HL-60 (cell line): ENCODE measurements at places on chromosomes 6 and 20.

DNA sequence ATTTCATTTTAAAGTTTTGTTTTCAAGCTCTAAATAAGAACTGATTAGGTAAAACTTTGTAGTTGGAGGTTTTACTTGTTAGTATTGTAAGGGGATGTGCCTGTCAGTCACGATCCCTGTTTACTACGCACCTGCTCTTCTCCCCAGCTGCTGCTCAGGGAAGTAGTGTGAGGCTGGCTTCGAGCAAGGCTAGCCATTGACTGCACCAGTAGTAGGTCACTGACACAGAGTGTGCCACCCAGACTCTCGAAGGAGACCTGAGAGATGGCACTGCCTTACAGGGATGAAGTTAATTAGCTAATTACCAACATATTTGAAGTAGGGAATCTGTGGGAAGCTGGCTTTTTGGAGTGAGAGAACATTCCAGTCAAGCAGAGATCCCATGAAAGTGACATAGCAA is 89.2 kb downstream of the DNAH8 start:
- DNase-seq = no peak

DNA sequence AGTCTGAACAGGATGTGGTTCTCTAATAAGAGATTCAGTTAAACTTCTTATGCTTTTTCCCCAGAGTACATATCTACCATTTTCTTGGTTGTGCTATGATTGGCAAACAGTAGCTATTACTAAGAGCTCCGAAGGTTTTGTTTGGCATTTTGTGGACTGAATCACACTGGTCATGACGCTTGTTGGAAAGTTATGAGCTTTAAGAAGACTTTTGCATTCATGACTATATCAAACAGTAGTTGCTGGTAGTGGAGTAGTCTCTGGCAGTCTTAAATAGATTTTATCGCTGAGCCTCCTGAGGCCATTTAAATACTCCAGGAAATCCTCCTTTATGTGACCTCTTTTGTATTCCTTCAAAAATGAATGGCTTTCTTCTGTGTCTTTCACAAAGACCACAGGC is 40.8 kb downstream of the CCDC170 start:
- no peak for DNase-seq

DNA sequence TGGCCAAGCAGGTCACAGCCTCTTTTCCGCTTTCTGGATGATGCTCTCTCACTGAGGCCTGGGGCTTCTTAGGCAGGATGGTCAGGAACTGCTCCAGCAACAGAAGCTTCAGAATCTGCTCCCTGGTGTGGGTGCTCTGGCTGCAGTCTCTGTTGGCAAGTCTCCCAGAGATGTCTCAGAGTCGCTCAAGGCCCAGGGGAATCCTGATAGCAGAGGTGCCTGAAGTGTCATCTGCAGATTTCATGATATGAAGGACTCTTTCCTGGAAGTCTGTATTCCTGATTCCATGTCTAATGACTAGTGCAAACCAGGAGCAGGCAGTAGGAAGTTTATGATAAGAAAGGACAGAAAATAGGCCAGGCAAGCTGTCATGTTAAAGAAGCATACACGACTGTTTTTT is 20.3 kb downstream of the ZSCAN31 start:
- DNase-seq = no peak

DNA sequence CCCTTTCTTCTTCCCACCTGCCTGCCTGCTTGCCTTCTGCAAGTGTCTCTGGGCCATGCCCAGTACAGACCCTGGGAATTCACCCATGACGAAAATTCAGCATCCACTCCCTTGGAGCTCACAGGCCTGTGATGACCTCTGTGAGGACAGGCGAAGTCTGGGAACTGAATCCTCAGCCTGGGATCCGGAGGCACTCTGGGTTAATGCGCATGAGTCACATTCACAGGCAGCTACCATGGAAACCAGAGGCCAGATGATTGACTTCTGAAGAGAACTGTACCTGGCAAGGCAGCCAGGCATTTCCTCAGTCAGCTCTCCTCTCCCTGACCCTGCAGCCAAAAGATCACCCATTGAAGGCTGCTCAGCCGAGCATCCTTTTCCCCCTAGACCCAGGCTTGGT is 41.0 kb downstream of the SLC9A8 start:
- no peak for DNase-seq
